ENCODE measurements at places on chromosomes 4 and X.

DNA sequence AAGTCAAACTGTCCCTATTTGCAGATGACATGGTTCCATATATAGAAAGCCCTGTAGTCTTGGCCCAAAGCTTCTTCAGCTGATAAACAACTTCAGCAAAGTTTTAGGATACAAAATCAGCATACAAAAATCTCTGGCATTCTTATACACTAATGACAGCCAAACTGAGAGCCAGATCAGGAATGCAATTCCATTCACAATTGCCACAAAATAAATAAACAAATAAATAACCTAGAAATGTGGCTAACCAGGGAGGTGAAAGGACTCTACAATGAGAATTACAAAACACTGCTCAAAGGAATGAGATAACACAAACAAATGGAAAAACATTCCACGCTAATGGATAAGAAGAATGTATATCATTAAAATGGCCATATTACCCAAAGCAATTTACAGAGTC is 52.9 kb upstream of the CXCL8 start:
- H3K4me3 ChIP-seq, result no peak overlapping the region
- no peaks in the 10 kb centered on the region for H3K4me1 ChIP-seq
- H3K27me3 ChIP-seq, result no peaks in the 10 kb centered on the region
- H3K27ac ChIP-seq, result no peak overlapping the region

- no peak overlapping the region for H3K4me3 ChIP-seq
- no peaks in the 10 kb centered on the region for H3K27me3 ChIP-seq
- DNase-seq, result no peak
- peaks cover 7% of the 10 kb centered on the region for H3K36me3 ChIP-seq
- H3K4me1 ChIP-seq, result no peaks in the 10 kb centered on the region
Measured at GRCh38 chrX:10526451-10526850, 93.9 kb downstream of the MID1 start.

DNA sequence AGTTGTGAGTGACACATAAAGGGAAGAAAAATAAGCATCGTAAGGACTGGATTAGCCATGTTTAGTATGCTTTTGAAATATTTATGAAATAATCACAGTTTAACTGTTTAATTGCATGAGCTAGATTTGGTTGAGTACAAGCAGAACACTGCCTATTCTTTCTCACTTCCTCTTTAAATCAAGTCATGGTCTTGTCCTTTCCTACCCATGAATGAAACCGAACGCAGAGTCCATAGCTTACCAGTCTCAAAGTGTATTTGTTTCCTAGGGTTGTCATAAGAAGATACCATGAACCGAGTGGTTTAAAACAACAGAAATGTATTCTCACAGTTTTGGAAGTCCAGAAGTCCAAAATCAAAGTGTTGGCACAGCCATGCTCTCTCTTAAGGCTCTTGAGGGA is 684.0 kb upstream of the MAGEB2 start:
- H3K36me3 ChIP-seq, result no peaks in the 10 kb centered on the region
- no peak for DNase-seq
- H3K27me3 ChIP-seq, result no peaks in the 10 kb centered on the region
- H3K27ac ChIP-seq, result no peak overlapping the region

DNA sequence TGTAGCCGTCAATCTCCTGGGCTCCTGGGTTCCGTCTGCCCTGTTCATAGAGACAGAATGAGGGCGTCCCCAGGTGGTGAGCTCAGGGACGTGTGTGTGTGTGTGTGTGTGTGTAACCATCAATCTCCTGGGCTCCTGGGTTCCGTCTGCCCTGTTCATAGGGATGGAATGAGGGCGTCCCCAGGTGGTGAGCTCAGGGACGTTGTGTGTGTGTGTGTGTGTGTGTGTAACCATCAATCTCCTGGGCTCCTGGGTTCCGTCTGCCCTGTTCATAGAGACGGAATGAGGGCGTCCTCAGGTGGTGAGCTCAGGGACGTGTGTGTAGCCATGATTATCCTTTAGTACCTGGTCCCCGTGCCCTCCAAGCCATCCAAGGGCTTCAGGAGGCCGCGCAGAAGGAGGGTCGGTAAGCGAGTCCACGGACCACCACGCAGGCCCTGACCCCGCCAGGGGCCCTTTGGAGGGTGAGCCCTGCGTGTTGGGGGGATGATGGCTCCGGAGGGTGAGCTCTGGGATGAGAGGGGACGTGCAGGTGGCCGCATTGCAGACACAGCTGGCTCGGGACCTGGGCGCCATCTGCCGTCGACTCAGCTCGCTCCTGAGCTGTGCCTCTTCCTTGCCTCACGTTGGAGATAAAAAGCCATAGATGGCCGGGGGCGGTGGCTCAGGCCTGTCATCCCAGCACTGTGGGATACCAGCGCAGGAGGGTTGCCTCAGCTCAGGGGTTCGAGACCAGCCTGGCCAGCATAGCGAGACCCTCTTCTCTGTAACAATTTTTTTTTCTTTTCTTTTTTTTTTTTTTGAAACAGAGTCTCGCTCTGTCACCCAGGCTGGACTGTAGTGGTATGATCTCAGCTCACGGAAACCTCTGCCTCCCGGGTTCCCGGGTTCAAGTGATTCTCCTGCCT is 5.4 kb upstream of the GTPBP6 start:
- H3K27ac ChIP-seq, result no peak overlapping the region
- no peaks in the 10 kb centered on the region for H3K36me3 ChIP-seq
- H3K4me1 ChIP-seq, result peaks cover 16% of the 10 kb centered on the region
- no peak overlapping the region for H3K4me3 ChIP-seq
- H3K27me3 ChIP-seq, result peaks cover 36% of the 10 kb centered on the region

GRCh38 chrX:129750971-129751370 is 12.2 kb downstream of the XPNPEP2 start:
- no peaks in the 10 kb centered on the region for H3K36me3 ChIP-seq
- H3K27me3 ChIP-seq, result no peaks in the 10 kb centered on the region
- no peak overlapping the region for H3K27ac ChIP-seq
- DNase-seq, result no peak

GRCh38 chr4:75495476-75495875 is 18.7 kb downstream of the RCHY1 start:
- no peak for DNase-seq
- no peaks in the 10 kb centered on the region for H3K27me3 ChIP-seq
- no peak overlapping the region for H3K4me3 ChIP-seq
- H3K36me3 ChIP-seq, result peaks cover 63% of the 10 kb centered on the region
- no peak overlapping the region for H3K27ac ChIP-seq

DNA sequence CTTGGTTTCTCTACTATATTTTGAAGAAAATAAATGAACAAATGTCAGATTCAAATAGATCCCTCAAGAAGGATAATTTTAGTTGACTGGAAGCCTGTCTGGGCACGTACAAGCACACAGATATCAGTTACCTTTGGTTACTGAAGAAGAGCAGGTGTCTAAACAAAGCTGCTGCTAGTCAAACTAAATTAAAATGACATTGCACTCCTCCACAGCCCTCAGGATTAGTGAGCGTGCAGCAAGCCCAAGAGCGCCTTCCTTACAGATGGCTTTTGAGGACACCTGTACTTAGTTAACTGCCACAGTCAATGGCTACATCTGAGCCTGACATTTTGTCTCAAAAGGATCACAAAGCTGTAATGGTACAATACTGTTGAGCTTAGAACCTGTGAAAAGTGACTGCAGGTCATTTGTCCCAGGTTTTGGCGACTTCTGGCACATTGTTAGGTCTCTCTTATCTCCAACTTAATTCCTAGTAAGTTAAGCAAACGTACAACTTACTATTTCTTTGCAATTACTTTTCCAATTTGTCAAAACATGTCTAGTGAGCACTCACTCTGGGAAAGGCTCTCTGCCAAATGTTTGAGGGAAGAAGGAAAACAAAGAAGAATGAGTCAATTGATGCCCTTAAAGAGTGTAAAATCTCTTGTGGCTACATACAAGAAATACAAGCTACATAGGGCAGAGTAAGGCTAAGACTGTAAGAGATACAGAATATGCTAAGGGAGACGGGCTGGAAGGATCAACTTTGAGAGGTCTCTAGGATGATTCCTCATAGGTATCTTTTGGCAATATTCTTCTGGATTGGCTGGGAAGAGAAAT is 25.6 kb upstream of the DAPP1 start:
- H3K4me3 ChIP-seq, result no peak overlapping the region
- DNase-seq, result no peak
- H3K27ac ChIP-seq, result no peak overlapping the region
- no peaks in the 10 kb centered on the region for H3K4me1 ChIP-seq

DNA sequence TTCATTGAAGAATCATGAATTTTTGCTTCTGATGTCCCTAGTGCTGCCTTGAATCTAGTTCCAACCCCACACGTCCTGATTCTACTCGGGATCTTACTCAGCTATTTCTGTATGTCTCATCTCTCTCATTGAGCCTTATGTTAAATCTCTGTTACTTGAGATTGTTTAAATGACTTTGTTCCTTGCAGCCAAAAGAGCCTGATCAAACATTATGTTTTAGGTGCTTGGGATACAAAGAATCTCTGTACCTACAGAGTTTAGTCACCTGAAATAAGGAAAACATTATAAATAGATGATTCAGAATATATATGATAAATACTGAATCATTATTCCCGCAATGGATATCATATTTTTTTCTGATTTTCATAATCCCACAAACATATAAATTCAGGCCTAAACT is 13.7 kb upstream of the ANKRD50 start:
- H3K27me3 ChIP-seq, result no peaks in the 10 kb centered on the region
- H3K36me3 ChIP-seq, result no peaks in the 10 kb centered on the region
- H3K4me3 ChIP-seq, result no peak overlapping the region

DNA sequence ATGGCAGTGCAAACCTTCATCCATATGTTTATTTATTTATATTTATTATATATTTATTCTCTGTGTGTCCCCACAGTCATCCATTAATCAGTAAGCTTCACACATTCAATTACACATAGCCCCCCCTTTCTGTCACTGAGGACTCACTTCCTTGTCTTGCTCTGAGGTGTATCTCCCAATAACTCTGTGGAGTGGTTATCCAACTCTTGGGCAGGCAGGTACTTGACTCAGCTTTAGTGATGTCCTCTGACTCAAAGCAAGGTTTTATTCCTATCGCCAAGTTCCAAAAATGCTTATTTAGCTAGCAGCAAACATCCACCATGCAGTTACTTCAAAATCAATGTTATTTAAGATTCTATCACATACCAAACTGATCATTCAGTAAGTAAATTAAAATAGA is 25.2 kb upstream of the NDP start:
- H3K4me3 ChIP-seq, result no peak overlapping the region
- no peaks in the 10 kb centered on the region for H3K36me3 ChIP-seq
- no peak for DNase-seq
- no peak overlapping the region for H3K27ac ChIP-seq

DNA sequence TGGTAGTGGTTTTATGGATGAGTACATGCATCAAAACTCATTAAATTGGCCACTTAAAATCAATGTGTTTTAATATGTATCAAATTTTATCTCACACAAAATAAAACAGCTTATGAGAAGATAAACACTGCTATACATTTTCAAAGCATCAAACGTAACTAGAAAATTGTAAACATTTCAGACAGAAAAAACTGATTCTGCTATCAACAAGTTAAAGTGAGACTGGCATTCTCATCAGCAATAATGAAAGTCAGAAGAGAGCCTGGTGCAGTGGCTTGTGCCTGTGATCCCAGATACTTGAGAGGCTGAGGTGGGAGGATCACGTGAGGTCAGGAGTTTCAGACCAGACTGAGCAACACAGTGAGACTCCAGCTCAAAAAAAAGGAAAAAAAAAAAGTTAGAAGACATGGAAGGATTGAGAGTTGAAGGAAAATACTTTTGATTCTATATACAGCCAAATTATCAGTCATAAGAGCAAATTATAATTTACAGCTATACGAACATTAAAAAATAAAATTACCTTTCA is 2.9 kb downstream of the TBCK start:
- DNase-seq, result no peak
- no peak overlapping the region for H3K27ac ChIP-seq
